ENCODE measurements at places on chromosomes 3 and 15.
A peak's percentile ranks its signal among the peaks of the same experiment; 100 is the strongest.

DNA sequence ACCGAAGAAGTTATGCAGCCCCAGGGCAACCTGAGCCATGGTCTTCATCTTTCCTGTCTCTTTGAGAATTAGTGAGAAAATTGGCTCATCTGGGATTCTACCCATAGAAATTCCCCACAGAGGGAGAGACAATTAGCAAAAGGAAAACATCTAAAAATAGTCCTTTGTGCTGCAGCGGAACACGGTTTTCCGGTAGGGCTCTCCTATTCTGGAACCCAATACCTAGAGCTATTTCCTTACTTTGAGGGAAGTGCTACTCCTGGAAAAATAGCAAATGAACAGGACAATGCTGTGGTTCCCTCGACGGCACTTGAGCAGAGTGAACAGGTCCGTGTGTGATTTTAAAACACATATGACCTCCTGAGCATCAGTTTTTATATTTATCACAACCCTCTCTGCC, 210.5 kb downstream of the FGF12 start:
- DNase-seq = no peak

- no peak for DNase-seq
These were observed 34.1 kb upstream of the SMAD3 start for GRCh38 chr15:67031331-67031730.

- no peak for DNase-seq
These were observed 9.8 kb downstream of the KCNMB2 start for GRCh38 chr3:178546079-178546478.

DNA sequence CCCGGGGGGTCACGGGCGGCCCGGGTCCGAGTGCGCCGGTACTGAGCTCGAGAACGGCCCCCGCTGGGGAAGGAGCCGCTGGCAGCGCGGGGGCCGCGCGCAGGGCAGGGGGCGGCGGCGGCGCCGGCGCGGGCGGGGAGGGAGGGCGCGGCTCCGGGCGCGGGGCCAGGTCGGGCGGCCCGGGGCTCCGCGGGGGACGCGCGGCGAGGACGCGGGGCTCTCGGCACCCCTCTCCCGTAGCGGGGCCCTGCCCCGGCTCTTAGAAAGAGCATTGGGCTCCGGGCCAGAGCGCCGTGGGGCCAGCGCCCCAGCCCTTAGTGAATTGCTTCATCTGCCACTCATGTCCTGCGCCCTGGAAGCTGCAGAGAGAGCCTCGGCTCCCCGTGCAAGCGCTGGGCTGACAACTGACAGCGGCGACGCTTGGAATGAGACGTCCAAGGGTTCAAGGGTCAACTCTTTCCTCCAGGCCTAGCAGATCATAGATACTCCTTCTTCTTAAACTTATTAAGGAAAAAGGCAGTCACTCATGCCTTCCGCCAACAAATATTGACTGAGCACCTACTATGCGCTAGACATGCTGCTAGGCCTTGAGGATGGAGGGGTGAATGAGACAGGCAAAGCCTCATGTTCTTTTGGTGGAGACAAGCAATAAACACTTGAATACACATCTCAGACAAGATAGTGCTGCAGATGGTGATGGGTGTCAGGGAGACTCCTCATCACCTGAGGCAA, 140.8 kb downstream of the SMAD6 start:
- peak; percentile 25 for DNase-seq

- DNase-seq = no peak
These were observed 67.6 kb upstream of the RAP2B start for GRCh38 chr3:153094386-153094785.

DNA sequence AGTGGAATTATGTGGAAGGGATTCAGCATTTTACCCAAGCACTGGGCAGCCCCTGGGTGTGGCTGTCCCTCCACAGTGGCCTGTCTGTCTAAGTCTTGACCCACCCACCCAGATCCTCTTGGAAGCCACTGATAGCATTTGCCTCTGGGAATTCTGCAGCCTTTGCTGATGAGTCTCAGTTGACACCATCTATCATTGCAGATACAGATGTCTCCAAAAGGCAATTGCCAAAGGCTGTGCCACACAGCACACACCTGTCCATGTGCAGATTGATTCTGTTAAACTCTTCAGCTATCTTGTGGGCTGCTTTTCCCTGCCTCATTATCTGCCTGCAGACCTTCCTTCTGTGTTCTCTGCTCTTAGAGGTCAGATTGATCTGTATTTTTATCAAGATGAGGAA, 18.1 kb downstream of the CX3CR1 start:
- no peak for DNase-seq

- no peak for DNase-seq
These were observed 1.3 kb downstream of the RAP2B start for GRCh38 chr3:153163393-153163724.

- DNase-seq = peak; percentile 12
These were observed 62.9 kb downstream of the ADCY5 start for GRCh38 chr3:123385981-123386380.

DNA sequence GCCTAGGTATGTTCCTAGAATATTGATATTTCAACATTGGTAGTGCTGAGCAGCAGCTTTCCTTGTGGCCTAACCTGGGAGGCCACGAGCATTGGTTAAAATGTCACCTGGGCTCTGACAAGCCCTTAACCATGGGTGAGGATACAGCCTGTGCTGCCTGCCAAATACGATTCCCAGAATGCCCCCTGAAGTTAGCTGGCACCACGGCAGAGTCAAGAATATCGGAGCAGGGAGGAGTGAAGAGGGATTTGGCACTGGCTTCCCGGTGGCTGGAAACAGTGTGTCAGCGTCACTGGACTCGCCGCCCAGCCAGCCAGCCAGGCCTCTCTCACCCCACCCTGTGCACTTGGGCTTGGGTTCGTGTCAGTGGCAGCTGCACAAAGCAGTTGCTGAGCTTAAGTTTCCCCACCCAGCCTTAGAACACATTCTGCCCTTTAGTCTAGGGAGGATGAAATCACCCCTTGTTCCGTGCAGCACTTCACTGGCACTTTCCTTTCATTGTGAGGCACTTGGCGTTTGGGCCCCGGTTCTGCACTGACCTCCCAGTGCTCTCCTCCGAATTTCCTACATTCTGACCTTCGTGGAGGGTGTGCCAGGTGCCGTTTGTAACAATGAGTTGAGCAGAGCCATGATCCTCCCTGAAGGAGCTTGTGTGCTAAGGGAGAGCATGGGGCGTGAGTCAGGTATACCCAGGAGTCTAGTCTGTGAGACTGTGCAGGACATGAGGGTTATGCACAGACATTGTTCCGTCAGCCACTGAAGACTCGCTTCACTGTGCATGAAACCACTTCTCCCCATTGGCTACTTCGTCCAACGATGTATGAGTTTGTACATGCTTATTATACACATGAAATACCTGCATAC, 152.8 kb upstream of the BHLHE40 start:
- DNase-seq = no peak

GRCh38 chr3:125200731-125201139, 11.8 kb downstream of the SLC12A8 start:
- DNase-seq = no peak

DNA sequence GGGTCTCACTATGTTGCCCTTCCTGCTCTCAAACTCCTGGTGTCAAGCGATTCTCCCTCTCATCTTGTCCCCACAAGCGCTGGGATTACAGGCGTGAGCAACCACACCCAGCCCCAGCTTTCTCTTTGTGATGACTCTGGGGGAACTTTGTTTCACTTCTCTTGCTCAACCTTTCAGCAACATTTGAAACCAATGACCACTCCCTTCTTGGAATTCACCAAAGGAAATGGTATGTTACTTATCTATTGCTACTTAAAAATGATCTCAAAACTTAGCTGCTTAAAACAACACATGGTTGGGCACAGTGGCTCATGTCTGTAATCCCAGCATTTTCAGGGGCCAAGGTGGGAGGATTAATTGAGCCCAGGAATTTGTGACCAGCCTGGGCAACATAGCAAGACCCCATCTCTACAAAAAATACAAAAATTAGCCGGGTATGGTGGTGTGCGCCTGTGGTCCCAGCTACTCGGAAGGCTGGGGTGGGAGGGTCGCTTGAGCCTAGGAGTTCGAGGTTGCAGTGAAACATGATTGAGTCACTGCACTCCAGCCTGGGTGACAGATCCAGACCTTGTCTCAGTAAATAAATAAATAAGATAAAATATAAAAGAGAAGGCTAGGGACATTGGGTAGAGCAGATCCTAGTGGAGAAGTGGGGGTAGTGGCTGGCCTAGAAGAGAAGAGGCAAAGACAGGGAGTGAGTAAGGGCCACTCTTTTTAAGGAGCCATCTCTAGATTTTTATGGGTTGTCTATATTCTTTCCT, 10.3 kb upstream of the COPG1 start:
- peak; percentile 72 for DNase-seq

DNA sequence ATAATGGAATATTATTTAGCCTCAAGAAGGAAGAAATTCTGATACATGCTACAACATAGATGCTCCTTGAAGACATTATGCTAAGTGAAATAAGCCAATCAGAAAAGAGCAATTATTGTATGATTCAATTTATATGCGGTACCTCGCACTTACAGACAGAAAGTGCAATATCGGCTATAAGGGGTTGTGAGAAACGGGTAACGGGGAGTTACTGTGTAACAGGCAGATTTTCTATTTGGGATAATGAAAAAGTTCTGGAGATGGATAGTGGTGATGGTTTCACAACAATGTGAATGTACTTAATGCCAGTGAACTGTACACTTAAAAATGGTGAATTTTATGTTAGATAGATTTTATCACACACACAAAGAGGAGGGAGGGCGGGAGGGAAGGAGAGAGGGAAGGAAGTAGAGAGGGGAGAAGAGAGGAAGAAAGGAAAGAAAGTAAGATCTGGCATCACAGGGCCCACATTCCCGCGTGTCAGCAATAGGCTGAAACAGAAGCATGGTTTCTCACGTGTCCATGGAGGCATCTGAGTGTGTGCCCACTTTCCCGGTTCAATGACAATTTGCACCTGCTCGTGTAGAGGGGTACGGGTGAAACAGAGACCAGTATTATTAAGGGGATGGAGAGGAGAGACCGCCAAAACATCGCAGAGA, 700 bp upstream of the BLM start:
- no peak for DNase-seq

DNA sequence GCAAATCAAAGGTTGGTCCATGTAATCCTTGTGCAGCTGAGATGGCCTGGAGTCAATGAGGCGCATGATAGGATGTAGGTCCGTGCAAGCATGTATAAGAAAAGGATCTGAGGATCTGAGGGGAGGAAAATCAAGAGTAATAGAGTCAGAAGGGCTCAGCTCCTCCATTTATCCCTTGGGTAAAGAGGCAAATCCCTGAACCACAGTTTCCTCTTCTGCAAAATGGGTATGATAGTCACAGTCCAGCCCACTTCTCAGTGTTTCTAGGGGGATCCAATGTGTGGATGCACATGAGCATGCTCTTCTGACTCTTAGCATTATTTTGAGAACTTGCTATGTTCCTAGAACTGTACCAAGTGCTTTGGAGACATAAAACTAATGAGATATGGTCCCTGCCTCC, 67.9 kb downstream of the BFSP2 start:
- DNase-seq = no peak

DNA sequence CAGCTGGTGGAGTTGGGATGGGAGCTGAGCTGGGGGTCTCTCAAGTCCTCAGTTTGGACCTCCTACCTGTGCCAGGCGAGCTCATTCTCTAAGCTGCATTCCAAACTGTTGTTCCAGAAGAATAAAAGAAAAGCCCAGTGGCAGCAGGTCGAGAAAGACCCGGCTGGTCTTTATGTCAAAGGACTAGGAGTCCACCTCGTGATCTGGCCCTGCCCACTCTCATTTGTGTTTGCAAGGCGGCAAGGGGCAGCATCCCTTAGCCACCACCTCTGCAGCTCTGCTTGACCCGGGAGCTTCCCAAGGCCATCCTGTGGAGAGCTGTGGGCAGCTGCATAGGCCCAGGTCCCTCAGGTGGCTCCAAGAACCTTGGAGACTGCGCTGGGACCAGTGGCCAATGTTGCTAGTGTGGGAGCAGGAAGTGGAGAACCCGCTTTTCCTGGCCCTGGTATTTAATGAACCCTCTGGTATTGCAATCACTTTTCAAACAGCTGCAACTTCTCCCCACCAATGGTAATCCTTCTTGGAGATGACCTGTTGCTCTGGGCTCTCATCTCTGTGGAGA, 30.9 kb downstream of the KY start:
- DNase-seq = no peak

DNA sequence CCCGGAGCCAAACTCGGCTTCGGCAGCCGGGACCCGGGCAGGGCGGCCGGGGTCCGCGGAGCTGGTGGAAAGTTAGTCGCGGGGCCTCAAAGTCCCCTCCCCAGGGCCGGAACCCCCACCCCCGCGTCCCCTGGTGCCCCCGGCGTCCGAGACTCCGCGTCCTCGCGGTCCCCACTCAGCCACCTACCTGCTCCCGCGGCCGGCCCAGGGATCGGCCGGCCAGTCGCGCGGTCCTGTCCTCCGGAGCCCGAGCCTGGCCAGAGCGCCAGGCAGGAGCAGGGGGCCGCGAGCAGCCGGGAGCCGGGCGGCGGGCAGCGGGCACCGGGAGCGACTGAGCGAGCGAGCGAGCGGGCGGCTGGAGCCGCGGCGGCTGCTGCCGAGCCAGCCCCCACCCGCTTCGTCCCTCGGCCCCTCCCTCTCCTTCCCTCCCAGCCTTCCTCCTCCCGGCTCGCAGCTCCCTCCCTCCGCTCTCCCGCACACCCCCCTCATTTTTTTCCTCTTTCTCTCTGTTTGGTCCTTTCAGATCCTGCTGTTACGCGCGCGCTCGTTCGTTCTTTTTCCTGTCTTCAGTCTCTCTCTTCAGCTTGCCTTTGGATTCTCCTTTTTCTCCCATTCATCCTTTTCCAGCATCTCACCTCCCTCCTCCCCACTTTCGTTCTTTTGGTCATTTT, at the start of gene MEGF11:
MEGF11 (minus strand) TSS at position 333 of the 671 bp plus-strand sequence. CDS start 125,347 bp downstream, outside the sequence.
- no peak for DNase-seq

GRCh38 chr3:14884665-14885064, 62.7 kb upstream of the NR2C2 start:
- no peak for DNase-seq

GRCh38 chr3:184562878-184563560, 1.4 kb downstream of the EPHB3 start:
- DNase-seq = no peak

GRCh38 chr15:44501768-44502366, 35.1 kb upstream of the EIF3J start:
- DNase-seq = peak; percentile 46

- no peak for DNase-seq
These were observed 25.0 kb upstream of the BCL6 start for GRCh38 chr3:187770224-187770623.
